ENCODE measurements at places on chromosomes 13 and 19. TPM values are rescaled to one million over a fixed set of nuclear protein-coding genes. Genes with fewer than 3 reads are reported as not detected.

The TMEM59L gene
- 4.7 TPM for total RNA-seq

DNA sequence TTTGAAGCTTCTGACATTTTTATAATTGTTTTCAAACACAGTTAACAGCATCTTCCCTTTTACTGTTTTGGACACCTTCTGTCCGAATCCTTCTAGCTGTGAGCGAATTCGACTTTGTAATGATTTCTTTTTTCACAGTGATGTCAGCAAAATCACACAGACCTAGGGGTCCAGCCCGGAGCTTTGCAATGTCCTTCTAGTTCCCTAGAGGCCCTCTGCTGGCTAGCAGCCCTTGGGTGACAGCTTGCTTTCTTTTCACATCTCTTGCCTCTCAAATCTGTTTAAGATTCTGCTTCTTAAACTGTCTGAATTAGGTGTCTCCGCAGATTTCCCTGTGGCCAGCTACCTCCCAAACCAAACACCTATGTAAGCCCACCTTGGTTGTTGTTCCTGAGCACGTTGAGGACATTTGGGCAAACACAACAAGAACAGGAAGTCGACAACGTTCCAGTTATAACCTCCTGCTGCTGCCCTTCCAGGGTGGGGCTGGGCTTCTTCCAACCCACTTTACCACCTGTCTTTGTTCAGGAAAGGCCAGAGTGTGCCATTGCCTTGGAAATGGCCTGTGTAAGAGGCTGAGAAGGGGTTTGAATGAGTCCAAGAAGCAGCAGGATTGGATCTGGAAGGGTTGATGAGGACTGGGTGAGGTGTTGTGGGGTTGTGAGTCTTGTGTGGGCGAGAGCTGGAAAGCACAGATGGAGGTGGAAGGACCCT lies 123.1 kb downstream of the ATP8A2 start:
- DNase-seq, result no peak
- no peaks in the 10 kb centered on the region for H3K4me1 ChIP-seq
- no peak overlapping the region for H3K4me3 ChIP-seq
- no peaks in the 10 kb centered on the region for H3K36me3 ChIP-seq
- peaks cover 12% of the 10 kb centered on the region for H3K27me3 ChIP-seq
- H3K27ac ChIP-seq, result no peak overlapping the region

The SMG9 gene
- total RNA-seq, result 24.2 TPM

DNA sequence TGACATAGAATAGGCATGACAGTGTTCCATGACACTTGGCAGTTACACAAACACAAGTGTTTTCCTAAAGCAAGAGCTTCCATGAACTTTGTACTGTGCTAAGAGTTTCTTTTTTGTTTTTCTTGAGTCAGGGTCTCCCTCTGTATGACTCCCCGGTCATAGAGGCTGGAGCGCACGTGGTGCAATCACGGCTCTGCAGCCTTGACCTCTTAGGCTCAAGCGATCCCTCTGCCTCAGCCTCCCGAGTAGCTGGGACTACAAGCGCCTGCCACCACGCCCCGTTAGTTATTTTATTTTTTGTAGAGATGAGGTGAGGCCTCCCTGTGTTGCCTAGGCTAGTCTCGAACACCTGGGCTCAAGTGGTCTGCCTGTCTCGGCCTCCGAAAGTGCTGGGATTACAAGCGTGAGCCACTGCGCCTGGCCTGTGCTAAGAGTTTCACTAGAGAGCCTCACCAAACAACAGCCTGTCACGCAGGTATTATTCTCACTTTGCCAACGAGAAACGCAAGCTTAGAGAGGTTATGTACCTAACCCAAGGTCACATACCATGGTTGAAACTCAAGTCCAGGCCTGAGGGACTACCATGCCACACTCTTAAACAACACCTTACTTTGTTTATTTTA lies 355.9 kb downstream of the KLF12 start:
- H3K27me3 ChIP-seq, result no peaks in the 10 kb centered on the region
- DNase-seq, result no peak
- no peak overlapping the region for H3K27ac ChIP-seq
- no peaks in the 10 kb centered on the region for H3K4me1 ChIP-seq
- no peak overlapping the region for H3K4me3 ChIP-seq

DNA sequence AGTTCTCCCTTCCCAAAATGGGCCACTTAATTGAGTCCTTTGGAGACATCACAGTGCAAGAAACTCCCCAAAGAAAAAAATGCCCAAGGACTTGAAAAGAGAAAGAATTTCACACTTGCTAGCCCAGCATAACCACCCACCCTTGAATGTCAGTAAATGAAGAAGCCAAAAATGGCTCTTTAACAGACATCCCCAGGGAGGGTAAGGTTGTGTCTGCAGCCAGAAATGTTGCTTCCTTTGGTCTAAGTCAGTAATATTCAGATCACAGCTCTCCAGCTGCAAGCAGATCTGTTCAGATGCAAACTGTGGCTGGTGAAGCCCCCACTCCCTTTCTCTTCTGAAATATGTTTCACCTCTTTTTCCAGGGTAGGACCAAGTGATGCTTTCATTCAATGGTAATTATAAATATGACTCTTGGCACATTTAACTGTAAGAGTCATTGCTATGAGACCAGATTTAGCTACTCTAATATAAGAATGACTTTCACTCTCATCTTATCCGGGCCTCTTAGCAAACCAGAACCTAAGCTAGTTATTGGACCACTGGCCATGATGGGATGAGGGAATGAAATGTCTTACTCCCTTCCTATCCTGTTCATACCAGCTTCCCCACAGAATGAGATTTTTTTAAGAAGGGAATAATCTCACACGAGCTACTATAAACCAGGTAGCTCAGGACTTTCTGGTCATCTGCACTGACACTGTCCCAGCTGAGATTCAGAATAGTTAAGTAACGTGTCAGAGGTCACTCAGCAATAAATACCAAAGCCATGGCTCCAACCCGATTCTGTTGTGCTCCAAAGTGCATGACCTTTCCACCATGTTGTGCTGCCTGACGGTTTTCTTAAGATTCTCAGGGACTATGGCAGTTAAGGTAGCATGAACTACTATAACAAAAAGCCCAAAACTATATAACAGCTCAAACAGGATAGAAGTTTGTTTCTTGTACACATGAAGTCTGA lies 234.1 kb downstream of the FOXO1 start:
- no peaks in the 10 kb centered on the region for H3K36me3 ChIP-seq
- DNase-seq, result peak; percentile 21
- no peaks in the 10 kb centered on the region for H3K27me3 ChIP-seq
- no peaks in the 10 kb centered on the region for H3K4me1 ChIP-seq
- no peak overlapping the region for H3K4me3 ChIP-seq

The ACP7 gene
- not detected for total RNA-seq

DNA sequence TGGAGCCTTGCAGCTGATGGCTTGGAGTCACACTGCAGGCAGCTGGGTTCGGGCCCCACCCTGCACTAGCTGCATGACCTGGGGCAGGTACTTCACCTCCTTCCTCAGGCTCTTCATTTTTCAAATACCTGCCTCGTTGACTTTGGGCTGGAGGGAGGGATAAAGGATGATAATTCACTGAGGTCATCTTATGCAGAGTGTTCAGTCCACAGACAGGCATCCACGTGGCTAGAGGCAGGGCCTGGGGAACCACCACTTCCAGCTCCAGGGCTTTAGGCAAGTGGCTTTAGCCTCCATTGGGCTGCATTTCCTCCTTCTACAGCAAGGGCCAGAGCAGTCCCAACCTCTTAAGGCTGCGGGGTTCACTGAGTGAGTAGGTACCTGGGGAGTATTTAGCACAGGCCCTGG lies 84.8 kb downstream of the SIPA1L3 start:
- H3K27ac ChIP-seq, result no peak overlapping the region
- H3K4me3 ChIP-seq, result no peak overlapping the region
- DNase-seq, result no peak
- no peaks in the 10 kb centered on the region for H3K36me3 ChIP-seq

DNA sequence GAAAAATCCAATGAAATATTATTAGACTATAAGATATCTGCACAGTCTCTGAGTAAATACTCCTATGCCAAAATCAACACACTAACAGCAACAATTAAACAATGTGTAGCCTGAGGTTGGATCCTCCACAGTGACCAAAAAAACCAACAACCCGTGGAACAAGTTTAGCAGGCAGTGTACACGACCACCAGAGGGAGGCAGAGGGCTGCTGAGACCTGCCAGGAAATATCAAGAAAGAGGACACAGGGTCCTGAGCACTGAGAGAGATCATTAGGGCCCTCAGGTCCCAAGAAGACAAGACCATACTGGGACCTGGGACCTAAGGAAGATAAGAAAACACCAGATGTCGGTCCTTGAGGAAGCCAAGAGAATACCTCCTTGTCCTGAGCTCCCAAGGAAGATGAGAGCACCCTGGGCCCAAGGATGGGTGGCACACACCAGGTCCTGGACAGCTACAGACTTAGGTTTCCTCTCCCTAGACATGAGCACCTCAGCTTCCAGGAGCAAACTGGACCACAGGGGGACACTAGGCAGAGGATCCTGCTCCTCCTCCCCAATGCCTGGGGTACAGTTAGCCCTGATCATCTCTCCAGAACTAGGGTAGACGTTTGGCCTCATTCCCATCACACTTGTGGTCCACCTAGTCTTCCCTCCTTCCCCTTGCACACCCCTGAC lies 822 bp upstream of the ZNF274 start:
- peak; percentile 27 for DNase-seq
- peak overlapping the region; percentile 98 for H3K27ac ChIP-seq
- peaks cover 63% of the 10 kb centered on the region for H3K36me3 ChIP-seq
- H3K4me1 ChIP-seq, result peaks cover 21% of the 10 kb centered on the region
- peak overlapping the region; percentile 87 for H3K4me3 ChIP-seq

DNA sequence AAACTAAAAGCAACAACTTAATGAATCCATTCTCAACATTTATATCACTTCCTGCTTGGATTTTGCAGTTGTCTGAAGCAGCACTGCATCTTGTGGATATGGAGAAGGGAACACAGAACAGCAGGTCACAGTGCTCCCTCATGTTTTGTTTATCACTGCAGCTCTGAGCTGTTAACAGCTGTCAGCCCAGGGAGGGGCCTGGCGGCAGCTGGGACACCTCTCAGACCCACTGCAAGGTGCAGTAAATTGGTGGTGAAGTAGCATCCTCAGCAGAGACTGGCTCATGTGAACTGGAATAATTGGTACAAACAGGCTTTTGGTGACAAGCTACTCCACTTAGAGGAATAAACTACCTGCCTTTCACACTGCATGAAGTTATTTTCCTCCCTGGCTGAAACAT lies 170.4 kb downstream of the LIG4 start:
- DNase-seq, result no peak
- H3K27me3 ChIP-seq, result no peaks in the 10 kb centered on the region
- no peak overlapping the region for H3K4me3 ChIP-seq
- no peak overlapping the region for H3K27ac ChIP-seq

Measured in stomach (tissue), 19 donors.